ENCODE measurements at places on chromosomes 4 and X. TPM values are rescaled to one million over a fixed set of nuclear protein-coding genes. Genes with fewer than 3 reads are reported as not detected.

Gene ADAM29
- not detected for total RNA-seq

Gene KLHL13
- 6.3 TPM for total RNA-seq

Gene ZNF711
- total RNA-seq, result 3.9 TPM

Gene CHIC1
- 11.8 TPM for total RNA-seq

Gene NAP1L3
- total RNA-seq, result 0.86 TPM

Gene GATA1
- total RNA-seq, result not detected

Gene BEND2
- total RNA-seq, result not detected

Gene DRP2
- 0.33 TPM for total RNA-seq

Gene VCX3B
- not detected for total RNA-seq

Gene TMEM164
- total RNA-seq, result 22.2 TPM

Gene SPANXD
- total RNA-seq, result not detected

Gene PF4V1
- total RNA-seq, result not detected

Gene CLNK
- not detected for total RNA-seq

Gene CTAG1A
- not detected for total RNA-seq

Gene BEX2
- total RNA-seq, result 0.38 TPM

Gene DUSP21
- total RNA-seq, result not detected

Gene PAGE2
- not detected for total RNA-seq

Gene FMR1NB
- total RNA-seq, result not detected

Gene MAGEB5
- not detected for total RNA-seq

Gene SPANXN1
- not detected for total RNA-seq

Gene CHM
- 24.9 TPM for total RNA-seq

Gene CFAP99
- 0.19 TPM for total RNA-seq

Gene ADRA2C
- total RNA-seq, result 0.29 TPM

Gene FAM9C
- not detected for total RNA-seq

Gene SCML2
- total RNA-seq, result 1.4 TPM

Gene SFRP2
- total RNA-seq, result not detected

Gene MTNR1A
- total RNA-seq, result not detected

Gene EPGN
- total RNA-seq, result 0.29 TPM

Gene FRG1
- 30.1 TPM for total RNA-seq

Gene NR3C2
- 30.7 TPM for total RNA-seq

Gene RNF113A
- total RNA-seq, result 13.5 TPM

Gene FAM236C
- not detected for total RNA-seq

Gene PDGFC
- 8.8 TPM for total RNA-seq

Gene MAGEA4
- not detected for total RNA-seq

Gene CXorf51B
- total RNA-seq, result not detected

Data from vein endothelial cell (primary cell).